ENCODE measurements at places on chromosomes 2 and 18.

DNA sequence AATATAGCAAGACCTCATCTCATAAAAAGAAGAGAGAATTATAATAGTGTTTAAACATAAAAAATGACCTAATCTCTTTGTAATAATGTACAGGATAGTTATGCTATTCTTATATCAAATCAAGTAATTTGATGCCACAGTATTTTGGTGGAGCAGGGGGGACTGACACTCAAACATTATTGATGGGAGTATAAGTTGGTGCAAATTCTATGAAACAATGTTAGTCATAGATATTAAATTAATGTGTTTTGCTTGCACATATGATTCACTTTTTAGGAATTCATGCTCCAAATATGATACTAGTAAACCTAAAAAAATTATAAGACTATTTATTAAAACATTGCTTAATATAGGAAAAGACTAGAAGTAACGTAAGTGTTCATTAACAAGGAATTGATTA, 256.1 kb upstream of the SYT4 start:
- DNase-seq: no peak

DNA sequence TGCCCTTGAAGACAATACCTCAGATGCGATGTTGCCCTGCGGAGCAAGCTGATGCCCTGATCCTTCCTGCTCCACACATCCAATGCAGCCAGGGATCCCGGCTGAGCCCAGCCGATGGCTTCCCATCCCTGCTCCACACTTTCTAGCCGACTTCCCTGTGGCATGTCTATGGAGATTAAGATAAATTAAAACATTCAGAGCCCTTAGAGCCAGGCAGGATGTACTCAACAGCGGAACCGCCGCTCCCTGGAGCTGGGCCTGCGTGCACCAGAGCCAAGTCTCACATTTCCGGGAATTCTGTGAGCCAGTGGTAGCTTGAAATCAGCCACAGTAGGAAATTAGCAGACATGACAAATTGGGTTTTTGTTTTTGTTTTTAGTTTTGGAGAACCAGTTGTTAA, 620.6 kb downstream of the GALR1 start:
- DNase-seq: no peak

DNA sequence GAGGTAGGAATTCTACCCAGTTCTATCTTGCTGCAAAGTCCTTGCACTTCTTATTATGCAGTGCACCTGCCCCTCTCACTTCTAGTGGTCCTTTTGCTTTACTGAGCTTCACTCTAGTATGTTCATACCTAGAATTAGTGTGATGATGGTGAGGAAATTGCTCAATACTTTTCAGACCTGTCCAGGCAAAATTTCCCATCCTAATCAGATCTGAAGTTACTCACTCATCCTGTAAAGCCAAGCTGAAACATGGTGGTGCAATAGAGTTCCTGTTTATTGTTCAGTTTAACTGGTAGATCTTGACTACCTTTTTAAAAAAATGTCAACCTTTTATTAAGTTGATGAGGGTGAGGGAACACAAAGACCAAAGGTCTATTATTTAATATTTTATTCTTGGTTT, 12.6 kb upstream of the FIGN start:
- DNase-seq: no peak

GRCh38 chr18:55268151-55268601, 308.9 kb upstream of the CCDC68 start:
- DNase-seq: no peak

GRCh38 chr2:25301453-25302352, 40.0 kb downstream of the DNMT3A start:
- DNase-seq: no peak

DNA sequence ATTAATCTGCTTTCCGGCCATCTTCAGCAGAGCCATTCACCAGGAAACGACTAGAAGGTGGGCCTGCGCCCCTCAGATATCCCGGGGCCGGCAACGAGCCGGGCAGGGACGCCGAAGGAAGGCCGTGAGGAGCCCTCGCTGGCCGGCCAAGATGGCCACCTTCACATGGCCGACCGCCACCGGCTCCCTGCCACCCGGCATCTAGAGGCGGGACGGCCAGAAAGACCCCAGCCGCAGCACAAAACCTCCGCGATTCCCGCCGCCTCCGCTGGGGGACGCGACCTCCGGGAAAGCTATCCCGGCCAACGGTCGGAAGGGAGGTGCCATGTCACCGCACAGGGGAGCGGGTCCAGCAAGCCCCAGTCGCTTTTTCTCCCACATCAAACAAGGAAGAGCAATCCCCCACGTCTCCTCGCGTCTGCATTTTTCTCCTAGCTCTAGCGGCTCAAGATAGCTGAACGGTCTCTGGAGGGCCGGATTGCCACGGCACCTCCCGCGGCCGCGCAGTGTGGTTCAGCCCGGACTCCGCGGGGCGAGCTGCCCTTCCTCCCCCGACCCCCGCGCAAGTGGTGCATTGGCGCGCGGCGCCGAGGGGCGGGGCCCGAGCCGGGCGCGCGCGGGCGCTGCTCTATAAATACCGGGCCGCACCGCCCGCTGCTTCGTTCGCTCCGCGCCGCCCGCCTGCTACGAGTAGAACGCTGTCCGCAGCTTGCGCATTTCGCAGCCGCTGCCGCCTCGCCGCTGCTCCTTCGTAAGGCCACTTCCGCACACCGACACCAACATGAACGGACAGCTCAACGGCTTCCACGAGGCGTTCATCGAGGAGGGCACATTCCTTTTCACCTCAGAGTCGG, at the start of gene MAT2A:
MAT2A (plus strand) TSS at position 662 of the 854 bp plus-strand sequence; CDS start at position 782, 120 bp downstream.
- DNase-seq: peak; percentile 96

Measured in WERI-Rb-1 (cell line).